ENCODE measurements at places on chromosomes 4 and X.

DNA sequence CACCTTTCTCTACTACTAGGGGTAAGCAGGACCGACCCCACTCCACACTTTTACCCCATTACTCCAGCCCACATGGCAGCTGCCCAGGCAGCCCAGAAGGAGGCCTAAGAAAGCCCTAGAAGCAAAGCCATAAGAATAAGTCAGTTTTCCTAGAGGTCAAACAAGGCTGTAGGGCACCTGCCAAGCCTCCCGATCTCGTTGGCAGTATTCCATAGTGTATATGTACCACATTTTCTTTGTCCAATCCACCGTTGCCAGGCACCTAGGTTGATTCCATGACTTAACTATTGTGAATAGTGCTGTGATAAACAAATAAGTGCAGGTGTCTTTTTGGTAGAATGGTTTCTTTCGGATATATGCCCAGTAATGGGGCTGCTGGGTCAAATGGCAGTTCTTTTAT is 54.2 kb downstream of the RHOXF2B start:
- no peak for DNase-seq

DNA sequence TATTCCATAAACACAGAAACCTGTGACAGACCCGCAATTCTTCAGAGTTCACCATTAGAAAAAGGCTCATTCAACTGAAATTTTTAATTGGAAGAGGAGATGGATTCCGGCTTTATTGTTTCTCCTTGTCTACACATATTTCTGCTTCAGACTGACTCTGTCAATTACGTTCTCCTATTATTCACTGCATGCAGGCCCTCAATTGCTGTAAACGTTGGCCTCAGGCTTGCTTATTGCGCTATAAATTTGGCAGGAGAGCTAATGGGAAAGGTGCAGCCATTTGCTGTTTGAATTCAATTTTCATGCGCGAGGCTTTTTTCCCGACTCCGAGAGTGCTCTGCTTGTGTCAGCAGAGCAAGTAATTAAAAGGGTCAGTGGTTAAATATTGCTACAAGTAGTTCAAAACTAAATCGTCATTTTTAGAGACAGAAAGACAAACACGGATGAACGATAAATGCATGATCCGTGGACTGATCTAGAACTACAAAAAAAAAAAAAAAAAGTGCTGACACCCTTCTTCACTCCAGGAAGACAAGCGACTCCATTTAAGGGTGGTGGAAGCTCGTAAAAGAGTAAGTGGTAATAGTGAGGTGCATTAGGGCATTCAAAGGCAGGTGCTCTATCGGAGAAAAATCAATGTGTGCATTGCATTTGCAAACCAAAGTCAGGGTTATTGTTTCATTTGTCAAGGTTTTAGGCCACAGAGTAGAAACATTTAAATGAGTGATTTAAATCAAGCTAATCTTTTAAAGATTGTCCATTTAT is 841.6 kb upstream of the FRG1 start:
- no peak for DNase-seq

GRCh38 chr4:137649711-137650450 is 117.6 kb upstream of the PCDH18 start:
- DNase-seq: no peak

DNA sequence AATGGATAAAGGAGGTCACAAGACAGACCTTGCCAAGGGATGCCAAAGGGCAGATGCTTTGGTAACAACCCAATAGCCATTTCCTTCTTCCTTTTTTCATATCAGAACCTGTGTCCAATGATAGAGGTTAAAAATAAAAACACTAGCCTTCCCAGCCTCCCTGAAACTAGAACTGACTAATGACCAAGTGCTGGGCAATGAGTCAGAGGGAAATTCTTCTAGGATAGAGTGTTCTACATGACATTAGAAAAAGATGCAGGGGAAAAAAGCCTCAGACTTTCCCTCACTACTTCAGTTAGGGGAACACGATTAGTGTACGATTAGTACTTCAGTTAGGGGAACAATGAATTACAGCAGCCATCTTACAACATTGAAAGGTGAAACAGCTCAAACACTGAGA is 29.3 kb upstream of the FAM47C start:
- DNase-seq: no peak

DNA sequence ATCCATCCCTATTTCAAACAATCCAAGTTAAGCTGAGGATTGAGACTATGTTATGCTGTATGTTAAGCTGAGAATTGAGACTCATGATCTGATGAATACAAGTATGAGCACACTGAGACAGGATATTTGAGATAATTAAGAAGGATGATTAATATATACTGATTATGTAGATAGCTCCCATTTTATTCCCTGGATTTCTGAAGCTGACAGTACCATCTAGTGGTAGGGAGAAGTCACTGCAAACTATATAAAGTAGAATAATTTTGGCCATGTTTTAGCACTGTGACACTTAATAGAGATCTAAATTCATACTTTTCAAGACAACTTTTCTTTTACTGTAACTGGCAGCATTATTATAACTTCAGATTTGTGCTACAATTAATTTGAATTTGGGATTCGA is 63.8 kb upstream of the HPRT1 start:
- DNase-seq: no peak

DNA sequence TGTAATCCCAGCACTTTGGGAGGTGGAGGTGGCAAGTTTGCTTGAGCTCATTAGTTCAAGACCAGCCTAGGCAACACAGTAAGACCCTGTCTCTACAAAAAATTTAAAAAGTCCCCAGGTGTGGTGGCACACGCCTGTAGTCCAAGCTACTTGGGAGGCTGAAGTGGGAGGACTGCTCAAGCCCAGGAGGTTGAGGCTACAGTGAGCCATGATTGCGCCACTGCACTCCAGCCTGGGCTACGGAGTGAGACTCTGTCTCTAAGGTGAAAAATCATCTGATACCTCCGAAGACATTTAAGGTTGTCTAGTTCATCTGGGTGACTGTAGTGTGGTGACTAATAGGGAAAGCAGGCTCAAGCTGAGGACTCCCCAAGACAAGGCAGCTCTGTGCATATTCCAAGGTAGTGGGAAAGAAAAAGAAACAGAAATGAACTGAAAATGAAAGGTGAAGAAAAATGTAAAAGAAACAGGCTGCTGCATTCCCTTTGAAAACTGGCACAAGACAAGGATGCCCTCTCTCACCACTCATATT is 23.3 kb downstream of the FRYL start:
- DNase-seq: no peak

DNA sequence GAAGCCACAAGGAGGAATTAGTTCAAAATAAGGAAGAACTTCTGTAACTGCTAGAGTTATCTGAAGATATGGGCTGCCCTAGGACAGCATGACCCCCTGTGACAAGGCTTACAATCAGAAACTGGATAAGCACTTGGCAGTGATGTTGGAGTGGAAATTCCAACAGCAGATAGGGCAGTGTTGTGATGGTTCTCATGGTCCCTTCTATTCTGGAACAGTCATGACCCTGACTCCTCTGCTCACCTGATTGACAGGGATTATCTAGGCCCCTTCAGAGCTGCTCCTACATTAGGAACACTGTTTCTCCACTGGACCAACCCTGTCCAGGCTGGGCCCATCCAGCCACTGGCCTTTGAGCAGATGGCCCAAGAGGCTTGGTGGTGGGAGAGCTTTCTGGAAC is 17.9 kb downstream of the NALF2 start:
- DNase-seq: no peak

GRCh38 chr4:174699654-174700053 is 129.4 kb downstream of the GLRA3 start:
- DNase-seq: no peak

- DNase-seq: no peak
Observed at GRCh38 chr4:169645627-169646026, 25.2 kb downstream of the CLCN3 start.

GRCh38 chr4:107689912-107690587 is 30.0 kb downstream of the PAPSS1 start:
- DNase-seq: no peak

DNA sequence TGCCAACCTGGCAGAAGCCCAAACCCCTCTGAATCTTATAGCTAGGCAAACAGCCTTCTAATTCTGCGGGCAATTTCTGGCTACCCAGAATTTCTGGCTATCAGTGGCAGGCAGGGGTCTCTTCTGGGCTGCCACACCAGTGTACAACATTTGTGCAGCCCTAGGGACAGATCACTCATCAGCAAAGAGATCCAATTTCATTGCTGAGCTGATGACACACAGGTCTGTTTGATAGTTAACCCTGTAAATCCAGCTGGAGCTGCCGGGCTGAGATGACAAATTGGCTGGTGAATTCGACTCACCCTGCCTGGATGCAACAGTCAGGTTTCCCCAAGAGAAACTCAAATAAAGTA is 2.4 kb downstream of the MID1 start:
- DNase-seq: no peak

DNA sequence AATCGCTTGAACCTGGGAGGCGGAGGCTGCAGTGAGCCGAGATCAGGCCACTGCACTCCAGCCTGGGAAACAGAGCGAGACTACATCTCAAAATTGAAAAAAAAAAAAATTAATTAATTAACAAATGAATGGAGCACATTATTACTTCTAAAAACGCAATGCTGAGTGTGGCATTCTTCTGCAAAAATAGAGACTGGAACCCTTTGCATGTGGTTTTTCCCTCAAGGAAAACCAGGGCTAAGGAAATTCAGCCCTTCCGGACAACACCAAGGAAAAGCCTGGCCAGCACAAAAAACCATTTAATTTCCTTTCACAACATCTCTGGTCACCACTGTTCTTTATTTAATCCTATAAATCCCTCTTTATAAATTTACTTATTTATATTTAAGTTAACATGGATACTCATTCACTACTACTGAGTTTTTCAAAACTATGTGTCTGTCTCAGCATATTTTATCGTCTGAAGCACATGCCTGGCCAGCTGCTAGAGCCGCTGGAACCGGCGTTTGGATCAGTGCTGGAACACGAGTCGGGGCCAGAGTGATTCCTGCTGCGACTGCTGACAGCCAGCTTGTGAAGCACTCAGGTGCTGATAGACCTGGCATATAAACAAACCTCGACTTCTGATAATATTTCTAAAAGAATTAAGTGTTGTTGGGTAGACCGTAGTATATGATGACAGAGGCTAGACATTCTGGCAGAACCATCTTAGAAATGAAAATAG is 84.5 kb upstream of the WWC2 start:
- no peak for DNase-seq

- DNase-seq: no peak
Observed at GRCh38 chr4:17155486-17155885, 257.0 kb upstream of the LDB2 start.

DNA sequence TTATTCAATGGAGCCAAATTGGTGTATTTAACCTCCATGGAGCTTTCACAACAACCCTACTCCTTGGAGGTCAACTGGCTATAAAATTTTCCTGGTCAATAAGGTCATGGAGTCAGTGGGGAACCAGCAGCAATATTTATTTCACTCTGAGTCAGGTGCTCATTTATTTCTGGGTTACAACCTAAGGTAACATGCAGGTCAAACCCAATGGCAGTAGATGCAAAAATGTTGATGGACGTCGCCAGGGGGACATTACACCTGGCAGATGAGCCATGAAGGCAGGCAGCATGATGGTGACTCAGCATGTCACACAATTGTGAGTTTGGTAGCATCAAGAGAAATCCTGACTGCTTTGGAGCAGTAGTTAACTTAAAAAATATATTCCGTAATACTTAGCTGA is 514.1 kb downstream of the IL15 start:
- DNase-seq: no peak

GRCh38 chrX:67587946-67588624 is 44.3 kb downstream of the AR start:
- DNase-seq: no peak

All from cerebellar nuclear complex (tissue), 1 donor.